GDM1 (cell line): ENCODE measurements at places on chromosomes 5 and 9.

DNA sequence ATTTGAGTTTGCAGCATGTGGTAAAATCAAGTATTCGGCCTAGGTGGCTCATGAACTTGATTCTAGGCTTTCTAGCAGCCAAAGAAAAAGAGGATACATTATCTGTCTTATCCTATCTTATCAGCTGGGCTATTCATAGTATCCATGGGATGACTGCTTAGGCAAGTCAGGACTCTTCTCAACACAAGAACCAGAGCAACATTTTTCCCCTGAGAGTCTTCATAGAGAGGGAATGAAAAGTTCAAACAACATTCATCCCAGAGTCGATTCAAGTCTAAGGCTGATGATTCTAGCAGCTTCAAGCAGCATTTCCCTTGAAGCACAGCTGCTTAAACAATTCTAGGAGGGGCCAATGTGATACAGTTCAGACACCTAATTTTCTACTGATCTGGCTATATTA lies 3.0 kb downstream of the S100Z start:
- no peak for DNase-seq

DNA sequence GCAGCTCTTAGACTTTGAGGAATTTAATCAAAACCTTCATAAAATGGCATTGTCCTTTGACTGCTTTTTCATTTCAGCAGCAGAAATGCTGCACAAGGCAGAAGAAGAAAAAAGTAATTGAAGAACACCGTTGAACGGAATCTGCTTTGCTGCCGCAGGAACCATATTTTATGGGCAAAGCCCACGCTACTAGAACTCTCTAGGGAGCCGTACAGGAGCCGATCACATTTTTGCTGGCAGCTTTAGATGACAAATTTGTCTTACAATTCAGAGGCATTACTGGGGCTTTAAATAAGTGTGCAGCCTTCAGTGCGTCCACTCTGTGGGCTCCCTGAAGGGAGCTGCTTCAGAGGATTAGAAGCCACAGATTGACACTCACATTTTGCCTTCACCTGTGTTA lies 5.4 kb downstream of the CFAP90 start:
- DNase-seq, result no peak

GRCh38 chr5:1068204-1068894 lies 43.5 kb downstream of the SLC12A7 start:
- no peak for DNase-seq

GRCh38 chr5:126490167-126490940 lies 67.1 kb downstream of the GRAMD2B start:
- DNase-seq, result no peak

DNA sequence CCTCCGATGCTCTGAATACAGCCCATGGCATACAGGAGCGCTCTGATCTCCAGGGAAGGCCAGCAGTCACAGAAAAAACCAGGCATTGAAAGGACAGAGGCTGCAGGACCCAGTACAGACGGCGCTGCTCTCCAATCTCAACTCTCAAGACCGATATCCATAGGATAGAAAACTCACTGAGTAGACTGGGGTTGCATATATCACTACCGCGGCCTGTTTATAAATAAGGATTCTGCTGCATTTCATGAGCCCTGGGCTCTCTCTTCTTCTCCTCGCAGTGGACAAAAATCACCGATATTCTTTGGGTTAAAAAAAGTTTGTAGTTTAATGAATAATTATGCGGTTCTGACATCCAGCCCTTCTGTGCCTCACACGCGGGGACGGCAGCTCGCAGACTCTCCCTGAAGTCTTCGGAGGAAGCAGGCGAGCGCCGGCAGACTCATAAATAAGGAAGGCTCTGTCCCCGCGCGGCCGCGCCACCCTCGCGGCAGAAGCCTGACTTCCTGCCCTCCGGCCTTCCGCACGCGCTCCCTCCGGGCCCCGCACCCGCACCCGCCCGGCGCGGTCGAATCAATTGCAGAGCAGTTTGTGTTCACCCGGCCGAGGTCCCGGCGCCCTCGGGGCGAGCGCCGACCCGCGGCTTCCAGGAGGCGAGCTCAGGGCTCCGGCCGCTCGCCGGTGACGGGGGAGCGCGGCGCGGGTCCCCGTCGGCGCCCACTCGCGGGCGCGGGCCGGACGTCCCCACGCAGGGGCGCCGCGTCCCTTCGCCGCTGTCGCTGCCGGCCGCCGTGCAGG lies at the start of gene FAM78A:
FAM78A (minus strand) TSS at position 417 of the 795 bp plus-strand sequence; CDS start at position 86, 331 bp downstream.
- no peak for DNase-seq

DNA sequence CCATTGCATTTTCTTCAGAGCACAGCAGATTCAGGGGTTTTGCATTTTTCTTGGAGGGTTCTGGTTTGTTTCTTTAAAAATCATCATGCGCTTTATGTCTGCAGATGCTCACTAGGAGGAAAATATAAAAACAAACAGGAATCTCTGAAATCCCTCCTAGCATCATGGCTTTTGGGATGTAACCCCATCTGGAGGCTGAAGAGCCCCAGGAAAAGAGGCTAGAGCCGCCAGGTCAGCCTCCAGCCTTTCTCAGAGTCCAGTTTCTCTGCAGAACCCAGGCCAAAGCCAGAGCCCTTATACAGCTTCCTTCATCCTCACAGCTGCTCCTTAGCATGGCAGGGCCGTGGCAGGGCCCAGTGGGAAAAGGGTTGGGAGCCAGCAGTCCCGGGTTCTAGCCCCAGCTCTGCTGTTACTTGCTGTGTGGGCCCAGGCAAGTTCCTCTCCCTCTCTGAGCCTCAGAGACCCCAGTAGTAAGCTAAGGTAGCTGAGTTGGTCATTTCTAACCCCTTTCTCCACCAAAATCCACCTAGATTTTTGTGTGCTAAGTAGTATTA lies 62.1 kb downstream of the PAX5 start:
- DNase-seq, result no peak
